ENCODE measurements at places on chromosomes 2 and 18. TPM values are rescaled to one million over a fixed set of nuclear protein-coding genes. Genes with fewer than 3 reads are reported as not detected.
A peak's percentile ranks its signal among the peaks of the same experiment; 100 is the strongest.

- peaks cover 9% of the 10 kb centered on the region for H3K4me1 ChIP-seq
- DNase-seq, result no peak
- no peak overlapping the region for H3K27ac ChIP-seq
- no peak overlapping the region for H3K4me3 ChIP-seq
Measured at GRCh38 chr2:113872201-113872600, 17.7 kb upstream of the ACTR3 start.

GRCh38 chr2:69143748-69144360 lies 130.9 kb downstream of the ANTXR1 start:
- no peaks in the 10 kb centered on the region for H3K36me3 ChIP-seq
- peaks cover 36% of the 10 kb centered on the region for H3K27me3 ChIP-seq
- no peak overlapping the region for H3K27ac ChIP-seq
- DNase-seq, result no peak
- no peaks in the 10 kb centered on the region for H3K4me1 ChIP-seq

DNA sequence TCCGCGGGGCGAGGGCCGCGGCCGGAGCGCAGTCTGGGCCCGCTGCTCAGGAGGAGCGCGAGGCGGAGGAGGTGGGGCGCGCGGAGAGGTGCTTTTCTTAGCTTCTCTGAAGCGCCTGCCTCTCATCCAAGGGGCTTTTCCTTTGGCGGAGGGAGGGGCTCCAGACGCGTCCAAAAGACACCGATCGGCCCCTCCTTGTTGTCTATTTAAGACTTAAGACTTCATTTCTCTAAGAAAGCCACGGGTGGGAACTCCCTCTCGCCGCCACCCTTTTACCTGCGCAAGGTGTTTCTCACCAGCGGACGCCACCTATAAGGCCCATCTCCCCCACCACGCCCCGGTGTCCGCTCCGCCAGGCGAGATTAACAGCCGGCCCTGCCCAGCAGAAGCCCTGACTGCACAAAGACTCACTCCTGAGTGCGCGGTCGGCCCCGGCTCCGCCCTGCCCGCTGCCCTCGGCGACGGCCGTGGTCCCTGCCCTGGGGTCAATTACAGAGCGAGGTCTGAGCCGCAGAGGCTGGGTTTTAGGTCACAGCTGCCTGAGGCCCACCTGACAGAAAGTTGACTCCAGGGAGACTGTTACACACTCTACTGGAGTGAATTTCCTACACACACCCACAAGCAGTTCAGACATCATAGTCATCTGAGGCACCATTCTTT lies at the start of gene DSC2:
Gene DSC2 (minus strand): TSS at position 397 of the 660 bp plus-strand sequence. CDS start 450 bp downstream, outside the sequence.
- H3K36me3 ChIP-seq, result no peaks in the 10 kb centered on the region
- H3K27ac ChIP-seq, result peak within 1 kb of the TSS; percentile 78
- peaks cover 14% of the 10 kb centered on the region for H3K4me1 ChIP-seq
- no peaks in the 10 kb centered on the region for H3K27me3 ChIP-seq
- H3K4me3 ChIP-seq, result peak within 1 kb of the TSS; percentile 72
- DNase-seq, result peak; percentile 39

GRCh38 chr2:10680957-10681356 lies 8.8 kb downstream of the NOL10 start:
- no peak overlapping the region for H3K27ac ChIP-seq
- H3K4me1 ChIP-seq, result no peaks in the 10 kb centered on the region
- H3K36me3 ChIP-seq, result peaks cover 75% of the 10 kb centered on the region
- H3K4me3 ChIP-seq, result no peak overlapping the region

DNA sequence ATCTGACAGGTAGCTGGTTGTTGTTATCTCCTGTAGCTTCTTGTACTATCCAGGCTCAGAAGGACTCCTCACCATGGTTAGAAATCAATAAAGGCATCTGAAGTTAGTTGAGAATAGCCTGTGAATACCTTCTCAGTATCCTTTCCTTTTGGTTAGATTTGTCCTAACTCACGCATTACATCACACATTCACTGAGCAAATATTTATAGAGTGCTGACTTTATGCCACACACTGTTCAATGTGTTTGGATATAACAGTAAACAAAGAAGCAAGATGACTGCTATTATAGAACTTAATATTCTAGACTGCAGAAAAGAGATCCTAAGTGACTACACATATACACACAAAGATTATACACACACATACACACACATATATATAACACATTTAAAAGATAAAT lies 889.9 kb upstream of the CHAC2 start:
- H3K4me1 ChIP-seq, result no peaks in the 10 kb centered on the region
- H3K4me3 ChIP-seq, result no peak overlapping the region
- no peaks in the 10 kb centered on the region for H3K27me3 ChIP-seq
- H3K27ac ChIP-seq, result no peak overlapping the region
- H3K36me3 ChIP-seq, result no peaks in the 10 kb centered on the region
- no peak for DNase-seq

- no peak overlapping the region for H3K4me3 ChIP-seq
- DNase-seq, result no peak
- H3K36me3 ChIP-seq, result no peaks in the 10 kb centered on the region
- peaks cover 3% of the 10 kb centered on the region for H3K4me1 ChIP-seq
Measured at GRCh38 chr2:7031547-7032245, 114.5 kb downstream of the RNF144A start.

- H3K36me3 ChIP-seq, result no peaks in the 10 kb centered on the region
- no peak for DNase-seq
- H3K27me3 ChIP-seq, result no peaks in the 10 kb centered on the region
- no peak overlapping the region for H3K4me3 ChIP-seq
- H3K4me1 ChIP-seq, result no peaks in the 10 kb centered on the region
Measured at GRCh38 chr2:222360146-222360545, 61.3 kb upstream of the PAX3 start.

DNA sequence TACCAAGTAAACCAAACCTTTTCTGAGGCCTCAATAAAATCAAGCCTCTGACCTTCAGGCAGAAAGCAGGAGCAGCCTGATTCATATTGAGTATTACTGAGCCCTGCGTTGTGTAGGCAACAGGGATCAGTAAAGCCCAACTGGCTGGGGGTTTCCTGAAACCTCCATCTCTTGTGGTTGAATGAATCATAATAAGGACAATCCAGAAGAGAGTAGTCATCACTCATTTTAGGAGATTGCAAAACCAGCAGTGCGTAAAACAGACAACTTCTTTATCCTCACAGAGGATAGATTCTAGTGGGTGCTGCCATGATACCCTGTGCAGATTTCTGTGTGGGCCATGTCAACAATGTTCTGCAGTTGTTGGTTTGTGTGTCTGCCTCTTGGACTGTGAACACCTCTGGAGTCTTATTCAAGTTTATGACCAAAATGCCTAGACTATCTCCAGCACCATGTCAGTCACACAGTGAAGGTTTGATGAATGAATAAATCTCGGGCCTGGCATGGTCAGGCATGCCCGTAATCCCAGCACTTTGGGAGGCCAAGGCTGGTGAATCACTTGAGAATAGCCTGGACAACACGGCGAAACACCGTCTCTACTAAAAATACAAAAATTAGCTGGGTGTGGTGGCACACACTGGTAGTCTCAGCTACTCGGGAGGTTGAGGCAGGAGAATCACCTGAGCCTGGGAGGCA lies 51.8 kb upstream of the RAB27B start:
- H3K36me3 ChIP-seq, result no peaks in the 10 kb centered on the region
- peaks cover 2% of the 10 kb centered on the region for H3K4me1 ChIP-seq
- H3K27me3 ChIP-seq, result no peaks in the 10 kb centered on the region
- no peak for DNase-seq
- H3K4me3 ChIP-seq, result no peak overlapping the region

- H3K36me3 ChIP-seq, result no peaks in the 10 kb centered on the region
- no peak for DNase-seq
- no peak overlapping the region for H3K4me3 ChIP-seq
Measured at GRCh38 chr2:53286345-53286744, 481.3 kb upstream of the CHAC2 start.

The FABP1 gene
- 0.64 TPM for total RNA-seq

The IL1RL1 gene
- total RNA-seq, result 0.44 TPM

The MYO7B gene
- total RNA-seq, result not detected

The TBR1 gene
- not detected for total RNA-seq

The PNPT1 gene
- total RNA-seq, result 76.5 TPM
